ENCODE measurements at places on chromosomes 2 and 18. TPM values are rescaled to one million over a fixed set of nuclear protein-coding genes. Genes with fewer than 3 reads are reported as not detected.

GRCh38 chr2:3458396-3459184 is 60.7 kb downstream of the ADI1 start:
- peak; percentile 14 for DNase-seq

GRCh38 chr18:71040161-71040560 is 751.3 kb downstream of the SOCS6 start:
- DNase-seq, result no peak

DNA sequence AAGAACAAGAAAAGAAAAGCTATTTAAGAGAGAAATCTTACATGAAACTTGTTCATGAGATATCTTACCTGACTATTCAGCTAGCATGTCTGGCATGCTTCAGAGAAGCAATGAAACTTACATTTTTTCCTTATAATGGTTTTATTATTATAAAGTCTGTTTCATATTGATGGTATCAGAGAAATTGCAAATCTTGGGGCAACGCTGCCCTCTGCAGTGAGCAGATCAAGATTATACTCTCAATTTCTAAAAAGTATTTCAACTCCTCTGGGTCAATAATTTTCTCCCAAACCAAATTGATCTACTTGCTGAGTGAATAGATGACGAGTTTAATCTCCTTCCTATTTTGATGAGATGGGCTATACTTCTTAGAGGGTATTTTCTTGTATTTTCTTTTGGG is 235.6 kb downstream of the NUP35 start:
- DNase-seq, result no peak

OR6B2 gene
- not detected for total RNA-seq

RAB12 gene
- total RNA-seq, result 12.5 TPM
